ENCODE measurements at places on chromosomes 4 and X.

- DNase-seq = no peak
Observed at GRCh38 chr4:79450053-79450452, 42.0 kb upstream of the GK2 start.

DNA sequence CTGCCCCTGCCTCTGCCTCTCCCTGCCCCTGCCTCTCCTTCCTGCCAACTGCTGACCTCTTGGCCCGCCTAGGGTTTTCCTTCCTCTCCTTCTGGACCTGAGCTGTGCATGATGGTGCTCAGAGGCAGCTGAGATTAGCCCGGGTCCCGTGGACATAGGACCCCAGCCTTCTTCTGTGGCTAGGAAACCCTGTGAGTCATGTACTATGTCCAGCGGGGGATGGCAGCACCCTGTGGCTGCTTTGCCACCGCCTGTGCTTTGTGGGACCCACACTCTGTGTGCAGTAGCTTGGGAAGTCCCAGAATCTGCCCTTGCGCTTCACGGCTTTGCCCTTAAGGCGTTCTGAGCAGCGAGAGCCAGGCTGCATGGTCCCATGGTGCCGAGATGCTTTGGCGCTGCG lies 105.5 kb upstream of the PSAPL1 start:
- no peak for DNase-seq

DNA sequence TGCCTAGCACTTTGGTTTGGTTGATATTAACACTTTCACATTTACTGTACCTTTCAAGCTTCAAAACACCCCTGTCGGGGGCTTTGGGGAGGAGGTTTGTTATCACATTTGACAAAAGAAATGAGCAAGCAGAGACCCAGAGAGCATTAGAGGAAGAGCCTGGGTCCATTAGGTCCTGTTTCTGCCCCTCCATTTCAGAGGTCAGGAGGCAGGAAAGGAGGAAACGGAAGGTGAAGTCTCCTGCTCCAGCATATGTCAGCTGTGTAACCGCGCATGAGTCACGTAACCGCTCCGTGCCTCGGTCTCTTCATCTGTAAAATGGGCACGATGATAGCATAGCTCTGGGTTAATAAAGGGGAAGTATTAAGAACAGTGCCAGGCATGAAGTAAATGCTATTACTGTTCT lies 201.9 kb upstream of the BCOR start:
- DNase-seq = peak; percentile 69

DNA sequence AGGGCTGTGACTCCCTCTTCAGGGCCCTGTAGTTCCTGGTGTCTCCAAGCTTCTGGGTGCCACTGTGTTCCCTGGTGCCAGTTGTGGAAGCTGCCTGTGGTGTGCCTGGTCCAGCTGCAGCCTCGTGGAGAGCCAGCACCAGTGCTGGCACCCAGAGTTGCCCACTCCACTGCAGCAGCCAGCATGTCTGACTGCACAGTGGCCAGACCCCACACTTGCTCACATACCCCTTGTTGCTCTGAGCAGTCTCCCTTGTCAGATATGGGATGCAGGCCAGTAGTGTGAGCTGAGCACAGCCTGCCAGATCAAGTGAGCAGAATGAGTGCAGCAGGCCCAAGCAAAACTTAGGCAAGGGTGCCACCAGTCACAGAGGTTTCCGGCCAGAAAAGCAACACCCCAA lies 108.6 kb downstream of the ZMAT1 start:
- DNase-seq = no peak

GRCh38 chr4:184344899-184345572 lies 127.4 kb upstream of the ENPP6 start:
- DNase-seq = no peak

DNA sequence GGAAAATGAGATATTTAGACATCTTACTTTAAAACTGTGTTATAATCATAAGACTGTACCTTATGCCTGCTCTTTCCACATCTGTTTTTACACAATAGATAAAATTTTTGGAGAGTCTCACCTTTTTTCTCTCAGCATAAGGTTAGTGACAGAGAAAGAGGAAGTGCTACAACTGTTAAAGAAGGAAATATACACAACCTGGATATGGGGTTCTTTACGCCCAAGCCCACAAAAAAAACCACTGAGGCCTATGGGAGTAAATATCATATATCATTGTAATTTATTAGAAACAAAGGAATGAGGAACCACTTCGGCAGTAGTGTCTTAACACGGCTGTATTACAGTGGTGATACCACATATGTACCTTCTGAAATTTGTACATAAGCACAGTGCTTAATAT lies 265.9 kb upstream of the GK2 start:
- DNase-seq = no peak

DNA sequence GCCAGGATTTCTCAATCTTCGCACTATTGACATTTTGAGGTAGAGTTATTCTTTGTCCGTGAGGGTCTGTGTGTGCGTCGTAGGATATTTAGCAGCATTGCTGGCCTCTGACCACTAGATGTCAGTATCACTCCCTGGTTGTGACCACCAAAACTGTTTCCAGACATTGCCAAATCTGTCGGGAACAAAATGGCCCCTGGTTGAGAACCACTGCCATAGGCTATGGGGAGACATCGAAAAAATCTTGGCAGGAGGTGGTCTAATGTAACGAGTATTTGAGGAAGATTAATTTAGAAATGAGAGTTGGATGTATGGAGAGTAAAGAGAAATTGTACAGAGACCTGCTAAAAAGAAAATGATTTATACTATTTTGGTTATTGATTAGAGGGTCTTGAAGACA lies 108.4 kb downstream of the DOCK11 start:
- DNase-seq = peak; percentile 63

DNA sequence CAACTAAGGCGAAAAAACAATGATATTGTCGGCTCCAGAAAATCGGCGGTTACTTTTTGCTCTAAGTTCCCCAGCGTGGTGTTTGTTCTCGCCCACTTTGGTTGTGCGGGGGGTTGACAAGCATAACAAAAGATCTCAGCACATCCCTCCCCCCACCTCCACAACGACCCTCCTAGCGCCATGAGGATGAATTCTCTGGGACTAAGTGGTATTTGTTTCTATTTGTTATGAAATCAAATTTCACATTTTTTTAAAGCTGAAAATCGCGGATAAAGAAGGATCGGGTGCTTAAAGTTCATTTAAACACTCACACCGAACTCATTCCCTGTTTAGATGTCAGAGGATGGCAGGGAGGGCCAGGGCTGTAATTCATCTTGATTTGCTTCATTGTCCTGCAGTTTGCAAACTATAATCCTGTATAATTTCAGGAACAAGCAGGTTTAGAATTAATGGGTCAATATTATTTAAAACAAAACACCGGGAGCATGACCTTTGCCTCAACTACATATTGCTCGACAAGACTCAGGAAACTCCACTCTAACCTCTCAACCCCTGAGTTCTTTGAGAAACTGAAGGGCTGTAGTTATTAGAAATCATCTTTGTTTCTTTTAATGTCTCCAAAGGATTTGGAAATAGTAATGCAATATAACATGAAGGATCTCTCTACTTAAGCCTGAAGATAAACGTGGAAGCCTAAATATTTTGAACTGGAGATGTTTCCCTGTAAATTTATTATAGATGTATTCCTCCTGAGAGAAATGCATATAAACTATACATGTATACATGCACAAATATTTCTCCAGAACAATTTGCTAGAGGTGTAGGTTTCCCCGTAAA lies 6.4 kb downstream of the PITX2 start:
- DNase-seq = no peak

- DNase-seq = no peak
Observed at GRCh38 chrX:74292808-74293123, 11.2 kb upstream of the ZCCHC13 start.

DNA sequence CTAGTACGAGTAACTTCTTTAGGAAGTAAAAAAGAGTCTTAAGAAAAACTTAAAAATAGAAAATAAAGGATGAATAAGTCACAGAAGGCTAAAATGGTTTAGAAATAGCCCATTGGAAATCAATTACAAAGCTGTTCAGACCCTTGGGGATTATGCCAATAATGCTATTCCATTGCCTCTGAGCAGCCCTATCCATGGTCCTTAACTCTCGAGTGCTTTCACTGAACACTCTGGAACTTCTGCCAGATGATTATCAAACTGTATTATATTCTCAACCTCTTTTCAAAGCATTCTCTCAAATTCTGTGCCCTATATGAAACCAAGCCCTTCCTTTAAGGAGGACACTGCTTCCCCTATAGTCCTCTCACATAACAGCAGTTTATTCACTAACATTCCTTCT lies 17.0 kb downstream of the SLC9B1 start:
- no peak for DNase-seq

GRCh38 chrX:32644476-32645245 lies 566.7 kb downstream of the DMD start:
- DNase-seq = no peak

DNA sequence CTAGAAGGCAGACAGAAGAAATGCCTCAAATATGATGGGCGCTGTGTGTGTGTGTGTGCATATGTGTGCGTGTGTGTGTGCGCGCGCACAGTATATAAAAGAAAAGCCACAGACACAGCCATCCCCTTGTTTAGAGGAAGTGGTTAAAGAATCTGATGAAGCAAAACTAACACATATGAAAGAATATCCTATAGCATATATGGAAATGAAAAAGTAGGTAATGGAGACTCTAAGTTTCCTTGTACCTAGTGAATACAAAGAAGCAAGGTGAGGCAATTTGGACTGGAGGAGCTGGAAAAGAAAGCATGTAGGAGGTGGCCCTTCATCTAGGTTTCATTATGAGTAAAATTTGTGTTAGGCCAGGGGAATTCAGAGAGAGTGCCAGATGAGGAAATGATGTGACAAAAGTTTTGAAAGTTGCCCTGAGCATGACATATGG lies 58.6 kb upstream of the MCF2 start:
- DNase-seq = peak; percentile 39

DNA sequence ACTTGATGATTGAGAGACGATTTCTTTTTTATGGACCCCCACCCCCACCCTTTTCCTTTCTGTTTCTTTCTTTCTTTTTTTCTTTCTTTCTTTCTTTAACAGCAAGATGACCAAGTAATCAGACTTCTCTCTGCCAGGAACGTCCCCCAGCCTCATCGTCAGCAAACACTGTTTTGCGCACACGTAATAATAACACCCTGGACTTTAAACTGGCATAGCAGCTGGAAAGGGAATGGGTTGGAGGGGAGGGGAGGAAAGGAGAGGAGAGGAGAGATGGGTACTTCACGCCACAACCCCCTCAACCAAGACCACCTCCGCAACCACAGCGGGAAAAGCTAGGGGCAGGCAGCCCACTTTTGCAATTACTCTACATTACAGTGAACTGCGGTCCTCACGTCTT lies 1.1 kb downstream of the GABRA2 start:
- no peak for DNase-seq

DNA sequence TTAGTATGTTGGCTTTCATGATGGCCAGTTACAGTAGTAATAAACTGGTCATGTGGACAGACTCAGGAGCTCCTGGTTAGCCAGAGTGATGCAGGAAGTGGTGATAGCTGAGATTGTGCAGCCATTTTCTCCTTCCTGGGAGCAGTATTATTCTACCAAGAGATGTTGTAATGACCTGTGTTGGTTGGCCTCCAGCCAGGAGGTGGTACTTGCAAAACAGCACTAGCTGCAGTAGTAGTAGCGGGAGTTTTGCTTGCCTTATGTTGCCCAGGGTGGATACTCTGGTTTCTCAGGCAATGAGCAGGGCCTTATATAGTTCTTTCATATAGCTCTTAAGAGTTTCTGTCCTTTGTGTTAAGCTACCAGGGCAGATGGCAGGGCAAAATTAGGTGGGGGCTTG lies 998.8 kb downstream of the GLUD2 start:
- DNase-seq = no peak

GRCh38 chr4:45693746-45694145 lies 430.1 kb downstream of the GABRG1 start:
- DNase-seq = no peak

DNA sequence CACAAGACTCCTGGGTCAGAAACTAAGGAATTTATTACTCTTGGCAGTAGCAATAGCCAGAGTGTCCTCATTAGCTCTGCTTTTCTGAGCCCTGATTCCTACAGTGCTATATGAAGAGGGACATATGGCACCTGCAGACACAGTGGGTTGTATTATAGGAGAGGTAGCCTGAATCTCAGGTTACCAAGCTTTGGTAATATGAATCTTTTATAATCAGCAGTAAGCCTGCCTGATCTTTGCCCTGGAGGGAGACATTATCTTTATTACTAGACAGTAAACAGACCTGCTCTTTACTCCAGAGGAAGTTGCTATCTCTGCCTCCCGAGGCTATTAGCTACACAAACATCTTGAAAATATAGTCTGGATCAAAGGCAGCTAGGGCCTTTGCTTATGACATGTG lies 62.5 kb upstream of the HOPX start:
- no peak for DNase-seq

- DNase-seq = no peak
Observed at GRCh38 chrX:43175434-43175833, 397.5 kb upstream of the PPP1R2C start.

DNA sequence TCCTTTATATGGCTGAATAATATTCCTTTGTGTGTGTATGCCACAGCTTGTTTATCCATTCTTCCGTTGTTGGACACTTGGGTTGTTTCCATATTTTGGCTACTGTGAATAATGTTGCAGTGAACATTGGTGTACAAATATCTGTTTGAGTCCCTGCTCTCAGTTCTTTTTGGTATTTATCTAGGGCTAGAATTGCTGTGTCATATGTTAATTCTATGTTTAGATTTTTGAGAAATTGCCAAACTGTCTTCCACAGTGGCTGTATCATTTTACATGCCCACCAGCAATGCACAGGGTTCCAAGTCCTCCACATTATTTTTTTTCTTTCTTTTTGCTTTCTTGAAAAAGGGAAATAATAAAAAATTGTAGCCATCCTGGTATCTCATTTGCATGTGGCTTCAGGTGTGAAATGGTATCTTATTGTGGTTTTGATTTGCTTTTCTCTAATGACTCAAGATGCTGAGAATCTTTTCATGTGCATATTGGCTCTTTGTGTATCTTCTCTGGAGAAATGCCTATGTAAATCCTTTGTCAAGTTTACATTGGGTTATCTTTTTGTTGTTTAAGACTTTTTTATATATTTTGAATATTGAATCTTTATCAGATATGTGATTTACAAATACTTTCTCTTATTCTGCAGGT lies 129.7 kb downstream of the RAPGEF2 start:
- DNase-seq = no peak

All from activated CD4-positive, alpha-beta T cell treated with anti-CD3 and anti-CD28 coated beads, Interleukin-2, Interleukin-6, amounts not matched to agents 100 ng/mL and 50 ng/mL, durations not matched to agents 16 hours and 8 hours (primary cell).